G401 (cell line): ENCODE measurements at places on chromosomes 3 and 15. TPM values are rescaled to one million over a fixed set of nuclear protein-coding genes. Genes with fewer than 3 reads are reported as not detected.

DNA sequence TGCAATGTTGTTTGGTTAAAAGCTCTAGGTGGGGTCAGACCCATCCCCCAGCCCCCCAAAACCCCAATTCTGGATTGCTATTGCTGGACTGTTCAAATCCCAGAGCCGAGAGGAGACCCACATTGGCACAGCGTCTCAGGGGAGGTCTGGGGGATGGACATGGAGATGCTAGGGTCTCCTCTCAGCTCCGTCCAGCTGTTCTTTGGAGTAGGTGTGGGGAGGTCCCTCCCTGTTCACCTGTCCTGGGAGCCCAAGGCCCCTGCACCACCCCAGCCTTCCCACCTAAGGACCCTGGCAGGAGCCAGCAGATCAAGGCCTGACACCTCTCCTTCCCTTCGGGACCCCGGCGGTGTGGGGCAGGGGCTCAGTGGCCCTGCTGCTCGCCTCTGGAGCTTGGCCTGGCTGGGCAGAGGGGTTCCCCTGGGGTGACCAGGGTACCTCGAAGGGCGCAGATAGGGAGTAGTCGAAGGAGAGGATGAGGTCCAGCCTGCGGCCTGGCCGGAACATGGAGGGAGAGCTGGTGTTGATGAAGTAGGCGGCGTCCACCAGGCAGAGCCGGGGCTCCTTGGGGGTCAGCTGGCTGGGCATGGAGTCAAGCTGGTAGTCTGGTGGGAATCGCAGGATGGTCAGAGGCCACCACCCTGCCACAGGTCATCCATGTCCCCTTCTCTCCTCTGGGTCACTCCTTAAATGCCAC is 23.9 kb downstream of the PLA2G4D start:
- DNase-seq: no peak

DNA sequence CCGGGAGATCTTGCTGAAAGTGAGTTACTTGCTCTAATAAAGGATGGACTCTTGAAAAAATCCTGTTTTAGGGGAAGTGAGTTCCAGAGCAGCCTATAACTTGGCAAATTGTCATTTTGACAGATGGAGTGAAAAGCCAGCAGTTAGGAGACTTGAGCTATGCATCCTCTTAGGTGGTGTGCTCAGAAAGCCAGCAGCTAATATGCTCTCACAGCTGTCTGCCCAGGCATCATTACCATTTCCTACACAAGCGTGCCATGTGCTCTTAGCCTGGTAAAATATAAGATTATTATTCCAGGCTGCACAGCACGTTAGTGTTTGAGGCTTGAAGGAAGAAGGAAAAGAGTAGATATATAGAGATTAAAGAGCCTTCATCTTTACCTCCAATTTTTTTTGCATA is 151.0 kb downstream of the CHL1 start:
- peak; percentile 15 for DNase-seq

- DNase-seq: peak; percentile 35
Observed at GRCh38 chr3:133855002-133855370, 40.7 kb downstream of the RAB6B start.

GRCh38 chr15:80820092-80820491 is 40.9 kb downstream of the CEMIP start:
- DNase-seq: peak; percentile 52

DNA sequence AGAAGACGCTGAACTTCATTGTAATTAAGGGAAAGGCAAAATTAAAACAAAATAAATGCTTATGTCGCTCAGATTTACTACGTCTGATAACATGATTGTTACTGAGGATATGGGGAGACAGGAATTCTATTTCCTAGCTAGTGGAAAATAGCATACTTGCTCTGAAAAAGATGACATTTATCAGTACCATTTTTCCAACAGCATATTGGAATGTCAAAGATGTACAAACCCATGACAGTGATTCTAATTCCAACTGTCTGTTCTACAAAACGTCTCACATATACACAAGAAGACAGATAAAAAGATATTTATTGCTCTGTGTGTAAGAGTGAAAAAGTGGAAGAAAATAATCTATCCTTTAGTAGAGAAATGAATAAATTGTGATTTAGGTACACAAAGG is 93.9 kb upstream of the ABHD17C start:
- no peak for DNase-seq

DNA sequence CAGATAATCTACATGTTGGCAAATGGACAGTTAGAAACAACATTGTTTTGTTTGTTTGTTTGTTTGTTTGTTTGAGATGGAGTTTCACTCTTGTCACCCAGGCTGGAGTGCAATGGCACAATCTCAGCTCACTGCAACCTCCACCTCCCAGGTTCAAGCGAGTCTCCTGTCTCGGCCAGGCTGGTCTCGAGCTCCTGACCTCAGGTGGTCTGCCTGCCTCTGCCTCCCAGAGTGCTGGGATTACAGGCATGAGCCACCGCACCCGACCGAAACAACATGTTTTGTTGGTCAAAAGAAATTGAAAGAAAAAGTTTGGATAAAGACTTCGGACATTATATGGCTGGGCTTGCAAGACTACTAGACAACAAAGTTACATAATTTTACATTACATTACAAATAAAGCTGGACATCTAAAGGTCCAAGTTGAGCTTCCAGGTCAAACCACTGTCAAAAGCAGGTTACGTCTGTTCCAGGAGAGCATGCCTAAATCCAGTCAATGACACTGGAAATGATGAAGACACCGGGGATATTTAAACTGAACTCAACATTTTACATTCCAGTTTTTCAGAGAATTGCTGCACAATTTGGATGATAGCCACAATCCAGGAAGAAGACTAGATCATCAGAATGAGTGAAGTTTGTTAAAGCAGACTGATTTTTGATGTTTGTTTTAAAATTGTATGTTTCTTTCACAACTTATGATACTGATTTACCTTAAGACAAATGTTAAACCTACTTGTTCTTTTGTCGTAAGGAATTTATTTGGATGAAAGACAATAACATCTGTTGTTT is 18.6 kb downstream of the SERP1 start:
- no peak for DNase-seq

GREM1 gene
- total RNA-seq: 0.75 and 1.0 TPM in 2 replicates

DNA sequence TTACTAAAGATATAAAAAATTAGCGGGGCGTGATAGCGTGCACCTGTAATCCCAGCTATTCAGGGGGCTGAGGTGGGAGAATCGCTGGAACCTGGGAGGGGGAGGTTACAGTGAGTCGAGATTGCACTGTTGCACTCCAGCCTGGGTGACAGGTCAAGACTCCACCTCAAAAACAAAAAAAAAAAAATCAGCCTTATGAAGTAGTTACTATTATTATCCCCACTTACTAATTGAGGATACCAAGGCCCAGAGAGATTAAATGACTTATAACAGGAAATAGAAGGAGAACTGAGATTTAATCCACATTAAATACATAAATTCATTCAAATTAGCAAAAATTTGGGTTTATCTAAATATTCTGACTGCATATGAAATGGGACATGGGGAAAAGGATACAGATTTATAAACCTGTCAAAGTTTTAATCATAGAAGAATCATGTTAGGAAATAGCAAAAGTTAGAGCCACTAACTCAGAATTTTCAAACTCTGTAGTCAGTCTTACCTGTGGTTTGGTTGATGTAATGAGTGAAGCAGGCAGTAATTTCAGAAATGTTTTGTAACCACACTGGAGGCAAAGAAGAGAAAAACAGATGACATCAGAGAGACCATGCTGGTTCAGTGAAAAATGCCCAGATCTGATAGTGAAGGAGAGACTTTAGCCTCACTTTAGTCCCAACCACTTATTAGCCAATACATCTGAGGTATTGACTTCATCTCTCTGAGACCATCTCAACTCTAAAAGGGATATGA is 25.0 kb upstream of the ACAP2 start:
- DNase-seq: no peak

- no peak for DNase-seq
Observed at GRCh38 chr3:10498271-10498670, 7.1 kb downstream of the ATP2B2 start.
